Inflammatory macrophage (primary cell): ENCODE measurements at places on chromosomes 16 and 17.

DNA sequence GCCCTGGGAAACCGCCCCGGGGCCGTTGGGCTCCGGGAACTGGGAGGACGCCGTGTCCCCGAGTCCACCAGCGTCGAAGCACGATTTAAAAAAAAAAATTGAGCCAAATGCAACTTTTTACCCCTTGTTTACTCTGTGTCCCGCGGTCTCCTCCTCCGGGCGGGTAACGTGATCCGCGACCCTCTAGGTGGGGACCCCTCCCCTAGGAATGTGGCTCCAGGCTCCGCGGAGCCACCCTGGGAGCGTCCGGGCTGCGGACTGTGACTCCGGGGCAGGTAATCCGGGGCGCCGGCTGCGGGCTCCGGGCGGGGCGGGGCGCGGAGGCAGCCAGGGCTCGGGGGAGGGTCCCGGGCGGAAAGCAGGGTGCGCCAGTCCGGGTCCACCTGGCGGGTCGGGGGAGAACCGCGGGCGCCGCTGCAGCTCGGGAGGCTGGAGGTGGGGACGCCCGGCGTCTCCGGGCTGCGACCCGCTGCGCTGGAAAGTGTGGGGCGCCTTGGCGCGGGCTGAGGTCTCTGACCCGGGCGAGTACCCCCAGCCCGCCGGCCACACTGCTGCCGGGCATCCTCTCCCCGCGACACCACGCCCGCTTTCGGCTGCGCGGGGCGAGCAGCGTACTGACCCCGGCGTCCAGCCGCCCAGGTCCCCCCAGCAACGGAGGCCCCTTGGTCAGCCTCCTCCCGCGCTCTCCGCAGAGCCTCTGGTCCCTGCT is 852 bp upstream of the HELZ start:
- DNase-seq = no peak

DNA sequence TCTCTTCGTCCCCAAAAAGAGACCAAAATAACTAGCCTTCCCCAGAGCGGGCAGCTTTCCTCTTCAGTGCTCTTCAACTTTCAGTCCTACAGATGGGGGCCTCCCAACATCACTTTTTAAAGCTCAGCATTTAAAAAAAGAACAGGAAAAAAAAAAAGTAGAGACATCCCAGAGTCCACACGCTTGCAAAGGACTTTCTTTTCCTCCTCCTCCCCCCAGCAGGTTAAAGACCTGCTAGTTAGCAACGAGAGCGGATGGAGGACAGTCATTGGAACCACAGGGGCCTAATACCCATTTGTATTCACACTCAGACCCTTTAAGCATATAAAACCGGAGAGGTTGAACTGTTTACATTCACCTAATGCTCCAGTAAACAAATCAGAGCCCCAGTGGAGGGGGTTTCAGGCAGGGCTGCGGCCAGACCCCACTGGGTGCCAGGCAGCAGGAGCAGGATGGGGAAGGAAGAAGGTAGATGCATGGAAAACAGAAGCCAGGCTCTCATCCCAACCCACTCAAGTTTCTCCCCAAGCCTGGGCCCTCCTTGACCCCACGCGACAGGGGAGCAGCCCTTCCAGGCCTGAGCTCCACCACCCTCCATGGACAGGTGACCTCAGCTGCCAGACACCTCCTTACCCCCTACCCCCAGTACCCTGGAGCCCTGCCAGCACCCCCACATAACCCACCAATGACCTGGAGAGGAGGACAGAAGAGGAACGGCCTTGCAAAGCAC is 15.2 kb downstream of the ZFHX3 start:
- no peak for DNase-seq

DNA sequence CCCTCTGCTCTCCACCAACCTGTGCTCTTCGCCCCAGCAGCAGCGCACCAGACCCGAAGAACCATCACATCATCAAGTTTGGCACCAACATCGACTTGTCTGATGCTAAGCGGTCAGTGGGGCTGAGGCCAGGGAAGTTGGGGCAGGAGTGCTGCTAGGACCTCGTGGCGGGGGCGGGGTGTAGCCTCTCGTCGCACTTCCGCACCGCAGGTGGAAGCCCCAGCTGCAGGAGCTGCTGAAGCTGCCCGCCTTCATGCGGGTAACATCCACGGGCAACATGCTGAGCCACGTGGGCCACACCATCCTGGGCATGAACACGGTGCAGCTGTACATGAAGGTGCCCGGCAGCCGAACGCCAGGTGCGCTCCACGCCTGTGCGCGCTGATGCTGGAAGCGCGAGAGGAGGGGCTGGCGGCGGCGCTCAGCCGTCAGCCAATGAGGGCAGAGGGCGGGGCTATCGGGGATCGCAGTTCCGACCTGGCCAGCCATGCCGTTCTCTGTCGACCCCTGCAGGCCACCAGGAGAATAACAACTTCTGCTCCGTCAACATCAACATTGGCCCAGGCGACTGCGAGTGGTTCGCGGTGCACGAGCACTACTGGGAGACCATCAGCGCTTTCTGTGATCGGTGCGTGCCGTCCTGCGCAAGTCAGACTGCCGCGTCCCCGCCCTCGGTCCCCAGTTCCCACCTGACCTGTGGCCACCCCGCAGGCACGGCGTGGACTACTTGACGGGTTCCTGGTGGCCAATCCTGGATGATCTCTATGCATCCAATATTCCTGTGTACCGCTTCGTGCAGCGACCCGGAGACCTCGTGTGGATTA is 3.2 kb upstream of the TMEM88 start:
- peak; percentile 82 for DNase-seq

GRCh38 chr17:32553168-32553567 is 66.4 kb downstream of the CDK5R1 start:
- peak; percentile 58 for DNase-seq

DNA sequence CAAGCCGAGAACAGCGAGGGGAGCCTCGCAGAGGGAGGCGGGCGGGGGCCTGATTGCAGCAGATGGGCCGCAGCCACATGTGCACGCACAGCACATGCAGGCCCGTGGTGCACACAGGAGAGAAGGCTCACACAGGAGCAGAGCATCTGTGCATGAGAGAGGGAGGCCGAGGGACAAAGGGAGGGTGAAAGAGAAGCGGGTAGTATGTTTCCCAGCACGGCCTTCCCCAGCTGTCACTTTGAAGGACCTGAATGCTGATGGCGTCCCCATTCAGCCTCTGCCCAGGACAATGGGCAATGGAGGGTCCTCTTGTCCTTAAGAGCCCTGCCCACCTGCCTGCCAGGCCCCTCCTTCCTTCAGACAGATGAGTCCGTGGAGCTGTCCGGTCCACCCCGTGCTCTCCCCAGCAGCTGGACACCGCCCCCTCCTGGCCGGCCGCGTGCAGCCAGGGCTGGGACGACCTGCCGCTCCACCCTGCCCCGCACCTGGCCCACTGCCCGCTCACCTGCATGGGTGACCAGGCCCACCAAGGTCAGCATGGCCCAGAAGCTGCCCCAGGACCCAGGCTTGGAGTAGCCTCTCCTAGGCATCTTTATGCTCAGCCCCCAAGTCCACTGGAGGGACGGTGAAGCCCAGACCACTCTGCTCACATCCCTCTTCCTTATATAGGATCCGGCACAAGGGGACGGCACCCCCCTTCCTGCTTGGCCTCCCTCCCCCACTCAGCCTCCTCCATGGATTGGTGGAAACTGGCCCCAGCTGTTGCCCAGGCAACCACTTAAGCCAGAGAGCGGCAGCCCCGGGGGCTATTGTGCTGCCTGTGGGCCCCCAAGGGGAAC is at the start of gene BTBD17:
TSS of gene BTBD17 (minus strand) at position 639 of the 839 bp plus-strand sequence. CDS start at position 590, 49 bp downstream.
- peak; percentile 34 for DNase-seq

DNA sequence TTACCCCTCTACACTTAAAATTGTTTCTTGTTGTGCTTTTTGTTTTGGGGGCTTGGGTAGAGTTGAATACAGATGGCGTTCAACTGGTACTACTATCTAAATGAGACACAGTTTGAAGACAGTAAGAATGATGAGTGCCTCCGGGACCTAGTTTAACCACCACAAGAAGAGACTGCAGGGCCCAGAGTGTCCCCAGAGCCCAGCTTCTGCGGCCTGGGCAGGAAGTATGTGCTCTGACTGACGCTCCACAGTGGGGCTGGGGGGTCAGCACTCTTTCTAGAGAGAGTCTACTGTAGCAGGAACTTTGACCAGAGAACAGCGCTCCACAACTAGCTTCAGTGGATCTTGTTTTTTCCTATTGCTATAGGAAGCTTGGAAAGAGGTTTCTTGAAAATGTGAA is 174.0 kb downstream of the VPS53 start:
- DNase-seq = no peak

DNA sequence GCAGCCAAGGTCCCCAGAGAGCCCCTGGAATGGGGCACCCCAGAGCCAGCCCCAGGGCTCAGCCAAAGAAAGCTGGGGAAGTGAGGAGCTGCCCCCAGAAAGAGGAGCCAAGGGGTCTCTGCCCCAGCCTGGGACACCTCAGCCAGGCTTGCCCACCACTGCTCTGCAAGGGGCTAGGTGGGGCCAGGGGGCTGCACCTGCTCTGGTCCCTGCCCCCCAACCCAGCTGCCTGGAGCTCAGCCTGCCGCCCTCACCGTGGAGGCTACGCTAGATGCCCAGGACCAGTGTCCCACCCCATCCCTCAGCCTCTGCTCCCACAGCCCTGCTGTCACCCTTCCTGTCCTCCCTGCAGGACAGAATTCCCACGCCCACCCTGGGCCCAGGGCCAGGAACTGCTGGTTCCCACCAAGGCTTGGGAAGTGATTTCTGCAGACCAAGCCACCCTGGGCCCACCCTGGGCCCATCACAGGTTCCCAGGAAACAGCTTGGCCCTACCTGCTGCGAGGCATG is 28.1 kb upstream of the KRT17 start:
- DNase-seq = no peak

DNA sequence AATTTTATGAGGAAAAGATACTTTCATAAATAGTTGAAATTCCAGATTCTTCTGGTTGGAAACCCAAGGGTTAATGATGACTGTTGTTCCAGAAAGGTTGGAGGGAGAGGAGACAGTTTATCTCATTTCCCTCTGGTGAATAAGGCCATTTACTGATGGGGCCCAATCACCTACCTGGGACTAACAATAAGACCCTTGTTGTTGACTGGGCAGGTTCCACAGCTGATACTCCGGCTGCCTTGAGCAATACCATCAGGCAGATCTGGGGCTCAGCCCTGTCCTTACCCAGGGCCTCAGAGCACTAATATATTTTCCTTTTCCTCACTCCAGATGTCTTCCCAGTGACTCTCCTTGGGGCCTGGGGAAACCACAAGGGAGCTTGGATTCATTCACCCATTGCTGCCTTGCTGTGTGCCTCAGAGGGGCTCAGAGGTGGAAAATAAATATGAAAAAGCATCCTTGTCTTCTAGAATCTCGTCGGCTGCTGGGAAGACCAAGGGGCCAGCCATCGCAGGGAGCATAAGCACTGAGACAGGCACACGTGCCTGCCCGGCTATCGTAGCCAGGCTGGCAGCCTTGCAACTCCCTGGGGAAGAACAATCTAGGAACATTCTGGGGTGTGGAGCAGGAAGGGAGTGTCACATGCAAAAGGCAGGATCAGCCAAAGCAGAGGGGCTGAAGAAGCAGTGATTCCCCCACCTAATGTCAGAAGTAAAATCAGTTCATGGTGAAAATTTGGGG is 54.4 kb downstream of the MPRIP start:
- no peak for DNase-seq

DNA sequence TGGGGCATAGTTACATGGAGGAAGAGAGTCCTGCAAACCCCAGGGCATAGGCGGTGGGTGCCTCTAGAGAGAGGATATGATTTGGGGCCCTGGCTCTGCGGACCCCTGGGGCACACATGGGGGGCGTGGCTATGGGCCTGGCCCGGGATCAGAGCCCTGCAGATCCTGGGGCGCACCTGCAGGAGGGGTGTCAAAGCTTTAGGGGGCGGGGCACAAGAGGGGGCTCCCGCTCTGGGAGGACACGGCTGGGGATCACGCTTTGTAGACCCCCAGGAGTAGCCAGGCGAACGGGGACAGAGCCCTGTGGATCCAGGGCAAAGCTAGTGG is 497 bp downstream of the BCL7C start:
- DNase-seq = no peak

DNA sequence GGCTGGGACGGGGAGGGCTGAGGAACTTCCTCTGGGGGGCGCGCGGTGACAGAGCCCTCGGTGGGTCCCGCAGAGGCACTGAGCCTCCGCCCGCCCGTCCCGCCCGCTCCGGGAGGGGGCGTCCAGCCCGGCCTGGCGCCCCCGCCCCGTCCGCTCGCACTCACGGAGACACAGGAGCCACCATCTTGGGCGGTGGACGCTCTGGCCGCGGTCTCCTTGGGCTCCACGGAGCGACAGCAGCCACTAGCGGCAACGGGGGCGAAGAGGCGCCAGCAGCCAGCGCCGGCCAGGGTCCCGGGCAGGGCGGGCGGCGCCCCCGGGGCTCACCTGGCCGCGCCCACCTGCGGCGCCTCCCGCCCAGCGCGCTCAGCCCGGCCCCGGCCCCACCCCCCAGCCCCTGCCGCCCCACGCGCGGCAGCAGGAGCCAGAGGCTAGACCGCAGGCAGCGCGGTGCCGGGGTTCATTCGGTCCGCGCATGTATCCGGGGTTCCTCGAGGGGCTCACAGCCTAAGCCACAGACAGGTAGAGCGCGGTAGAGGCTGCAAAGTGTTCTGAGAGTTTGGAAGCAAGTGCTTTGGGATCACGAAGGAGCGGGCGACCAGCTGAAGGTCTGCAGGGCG is at the start of gene C17orf113:
TSS of gene C17orf113 (minus strand) at position 209 of the 620 bp plus-strand sequence. CDS start 7,225 bp downstream, outside the sequence.
- DNase-seq = peak; percentile 36

DNA sequence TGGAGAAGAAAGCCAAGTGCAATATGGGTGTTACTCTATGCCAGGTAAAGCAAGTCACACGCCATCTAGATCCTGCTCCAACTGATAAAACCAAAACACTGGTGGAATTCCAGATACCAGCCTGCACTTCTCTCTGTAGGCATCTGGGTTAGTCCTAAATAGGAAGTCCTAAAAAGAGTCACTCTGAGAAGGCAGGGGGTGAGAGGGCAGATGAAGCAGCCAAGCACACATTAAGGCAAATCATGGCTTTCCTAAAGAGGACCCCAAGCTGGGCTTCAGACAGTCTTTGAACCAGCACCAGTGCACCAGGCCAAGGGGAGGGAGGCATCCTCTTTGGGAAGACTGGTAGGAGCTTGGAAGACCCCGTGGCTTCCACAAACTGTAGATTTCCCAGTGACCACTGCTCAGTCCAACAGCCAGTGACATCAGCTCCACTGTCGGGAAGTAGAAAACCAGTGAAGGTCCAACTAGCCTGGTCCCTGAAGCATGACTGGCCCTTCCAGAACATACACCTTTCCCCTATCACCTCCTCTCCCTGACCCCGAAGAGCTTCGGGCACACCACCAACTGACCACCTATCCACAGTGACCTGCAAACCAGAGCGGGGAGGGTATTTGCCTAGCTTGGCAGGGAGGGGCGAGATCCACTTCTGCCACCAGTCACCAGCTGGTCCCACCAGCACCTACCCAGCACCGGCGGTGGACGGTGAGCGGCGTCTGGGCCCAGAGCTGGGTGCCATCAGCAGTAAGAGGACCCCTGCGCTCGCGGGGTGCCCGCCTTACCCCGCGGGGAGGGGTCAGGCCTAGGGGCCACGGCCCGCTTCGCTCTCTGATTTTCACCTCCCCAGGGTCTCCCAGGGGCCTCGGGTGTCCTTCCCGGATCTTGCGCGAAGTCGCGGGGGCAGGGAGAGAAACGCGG is 1.0 kb downstream of the LITAF start:
- peak; percentile 57 for DNase-seq
